Muscle of arm (tissue), 14 donors: ENCODE measurements at places on chromosomes 12 and 14. TPM values are rescaled to one million over a fixed set of nuclear protein-coding genes. Genes with fewer than 3 reads are reported as not detected.
A peak's percentile ranks its signal among the peaks of the same experiment; 100 is the strongest.

Gene KRT3
- polyA plus RNA-seq, result not detected

Gene C1QL4
- polyA plus RNA-seq, result not detected

DNA sequence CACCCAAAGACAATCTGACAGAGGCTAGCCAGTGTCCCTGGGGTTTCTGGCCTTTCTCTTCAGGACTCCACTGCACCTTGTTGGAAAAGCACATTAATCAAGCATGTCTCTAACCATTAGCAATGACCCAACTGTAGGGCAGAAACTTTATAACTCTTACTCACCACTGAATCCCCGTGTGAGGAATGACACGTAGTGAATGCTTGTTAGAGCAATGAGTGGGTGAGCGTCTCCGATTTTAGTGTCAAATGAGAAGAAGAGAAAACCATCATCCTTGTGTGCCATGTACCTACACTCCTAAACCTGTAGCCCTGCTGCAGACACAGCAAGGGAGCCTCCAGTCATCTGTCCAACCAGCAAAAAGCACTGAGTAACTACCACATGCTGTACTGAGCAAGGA is 56.5 kb upstream of the GPR68 start:
- DNase-seq, result no peak

DNA sequence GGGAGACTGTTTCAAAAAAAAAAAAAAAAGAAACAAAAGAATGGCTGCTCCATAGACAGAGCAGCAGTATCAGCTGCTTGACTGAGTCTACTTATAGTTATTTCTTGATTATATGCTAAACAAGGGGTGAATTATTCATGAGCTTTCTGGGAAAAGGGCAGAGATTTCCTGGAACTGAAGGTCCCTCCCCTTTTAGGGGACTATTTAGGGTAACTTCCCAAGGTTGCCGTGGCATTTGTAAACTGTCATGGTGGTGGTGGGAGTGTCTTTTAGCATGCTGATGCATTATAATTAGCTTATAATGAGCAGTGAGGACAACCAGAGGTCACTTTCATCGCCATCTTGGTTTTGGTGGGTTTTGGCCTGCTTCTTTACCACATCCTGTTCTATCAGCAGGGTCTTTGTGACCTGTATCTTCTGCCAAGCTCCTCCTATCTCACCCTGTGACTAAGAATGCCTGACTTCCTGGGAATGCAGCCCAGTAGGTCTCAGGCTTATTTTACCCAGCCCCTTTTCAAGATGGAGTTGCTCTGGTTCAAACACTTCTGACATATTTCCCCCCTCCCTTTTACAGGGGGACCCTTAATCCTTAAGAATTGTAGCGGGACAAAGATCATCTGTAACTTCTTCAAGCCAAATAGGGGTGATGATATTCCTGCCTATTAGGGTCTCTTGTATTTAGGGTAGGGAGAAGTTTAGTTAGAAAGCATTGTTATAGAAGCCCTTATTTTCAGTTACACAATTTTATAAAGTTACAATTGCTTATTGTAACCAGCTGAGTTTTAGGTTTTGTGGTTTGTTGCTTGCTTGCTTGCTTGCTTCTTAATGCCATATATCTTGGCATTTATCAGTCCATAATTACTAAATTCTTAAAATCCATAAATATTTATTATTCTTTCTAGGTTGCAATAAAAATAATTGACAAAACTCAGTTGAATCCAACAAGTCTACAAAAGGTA is 42.5 kb downstream of the MARK3 start:
- DNase-seq, result no peak

Gene LAG3
- polyA plus RNA-seq, result not detected

DNA sequence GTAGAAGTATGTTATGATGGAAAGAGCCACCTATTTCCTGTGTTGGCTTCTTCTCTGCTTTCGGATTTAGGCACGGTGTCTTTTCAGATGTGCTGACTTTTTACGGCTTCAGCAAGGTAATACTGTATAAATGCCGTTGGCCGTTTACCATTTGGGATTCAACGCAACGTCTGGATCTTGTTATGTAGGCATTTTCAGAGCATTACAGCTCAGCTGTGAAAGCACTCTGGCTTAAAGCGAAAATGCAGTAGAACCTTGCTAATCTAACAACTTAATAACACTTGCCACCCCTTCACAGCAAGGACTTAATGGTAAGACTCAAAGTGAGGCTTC is 229.9 kb downstream of the EFCAB11 start:
- peak; percentile 64 for DNase-seq

Gene BHLHE41
- 4.2 TPM for polyA plus RNA-seq

DNA sequence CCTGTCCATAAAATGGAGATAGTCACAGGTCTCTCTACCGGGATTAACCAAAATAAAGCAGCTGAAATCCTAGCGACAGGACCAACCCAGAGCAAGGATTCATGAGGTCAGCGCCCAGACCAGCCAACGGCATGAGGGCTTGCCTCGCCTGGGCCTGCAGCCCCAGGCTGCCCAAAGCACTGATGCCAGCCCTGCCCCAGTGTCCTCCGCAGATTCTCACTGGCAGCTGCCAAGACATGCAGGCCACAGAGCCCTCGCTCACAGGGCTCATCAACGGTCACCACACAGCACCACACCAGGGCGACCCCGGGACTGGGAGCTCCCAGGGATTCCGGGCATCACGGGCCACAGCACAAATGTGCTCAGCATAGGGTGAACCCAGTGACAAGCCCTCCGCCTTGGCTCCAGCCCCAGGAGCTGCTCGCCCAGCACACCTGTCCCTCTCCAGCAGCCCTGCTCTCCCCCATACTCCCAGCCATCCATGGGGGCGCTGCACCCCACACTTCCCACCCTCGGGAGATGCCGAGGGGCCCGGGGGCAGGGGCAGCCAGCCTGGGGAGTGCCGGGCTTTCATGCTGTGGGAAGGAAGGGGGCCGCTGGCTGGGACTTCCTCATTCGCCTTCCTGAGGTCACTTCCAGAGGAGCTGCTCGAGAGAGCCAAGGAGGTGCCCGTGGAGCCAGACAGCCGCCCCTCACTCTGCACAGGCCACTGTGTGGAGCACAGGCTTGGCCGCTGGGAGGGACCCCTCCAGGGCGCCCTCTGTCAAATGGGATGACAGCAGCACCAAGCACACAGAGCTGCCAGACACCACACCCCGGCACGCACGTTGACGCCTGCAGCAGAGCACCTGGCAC is 14.1 kb downstream of the RAB35 start:
- DNase-seq, result no peak

Gene TTLL5
- polyA plus RNA-seq, result not detected

Gene AQP6
- 0.11 TPM for polyA plus RNA-seq

GRCh38 chr12:78185651-78186050 is 355.0 kb downstream of the NAV3 start:
- DNase-seq, result no peak

Gene MIPOL1
- 2.8 TPM for polyA plus RNA-seq

Gene AMN
- polyA plus RNA-seq, result 0.16 TPM

Gene OLR1
- polyA plus RNA-seq, result 0.69 TPM

- no peak for DNase-seq
Measured at GRCh38 chr12:47080725-47081502, 1.2 kb upstream of the AMIGO2 start.

GRCh38 chr14:56004786-56005185 is 113.4 kb upstream of the PELI2 start:
- peak; percentile 61 for DNase-seq

GRCh38 chr12:51240971-51241370 is 2.3 kb downstream of the DAZAP2 start:
- DNase-seq, result no peak
